Stimulated activated CD8-positive, alpha-beta memory T cell treated with anti-CD3 and anti-CD28 coated beads, Interleukin-2, amount 100 ng/mL, for 48 hours (primary cell): ENCODE measurements at places on chromosomes 16 and 17.

GRCh38 chr16:80055831-80056230, 455.3 kb upstream of the MAF start:
- no peak for DNase-seq

GRCh38 chr17:72916991-72917390, 175.5 kb downstream of the SLC39A11 start:
- DNase-seq: no peak

GRCh38 chr16:31344712-31345111, 10.3 kb upstream of the ITGAX start:
- DNase-seq: no peak

- DNase-seq: no peak
These were observed 9.2 kb upstream of the PRKCB start for GRCh38 chr16:23826528-23827045.

DNA sequence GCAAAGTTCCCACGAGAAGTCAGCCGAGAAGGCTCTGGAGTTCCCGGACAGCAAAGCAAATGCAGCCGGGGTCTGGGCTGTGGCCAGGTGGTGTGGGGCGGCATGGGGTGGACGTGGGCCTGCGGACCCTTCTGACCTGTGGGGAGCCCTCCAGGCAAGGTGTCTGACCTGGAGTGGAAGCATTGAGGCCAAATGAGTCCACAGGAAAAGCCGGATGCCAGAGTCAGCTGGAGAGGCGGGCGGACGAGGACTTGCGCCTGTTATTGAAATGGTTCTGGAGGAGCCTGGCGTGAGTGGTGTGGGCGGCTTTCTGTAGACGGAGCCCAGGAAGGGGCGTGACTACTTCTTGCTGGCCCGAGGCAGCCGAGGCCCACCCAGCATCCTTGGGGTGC, 50.5 kb upstream of the ZNF750 start:
- DNase-seq: no peak

- DNase-seq: peak; percentile 34
These were observed 6.9 kb downstream of the CHD9 start for GRCh38 chr16:53061701-53062159.

GRCh38 chr16:72236866-72237265, 64.9 kb upstream of the PMFBP1 start:
- DNase-seq: no peak

- DNase-seq: no peak
These were observed 7.9 kb upstream of the MT2A start for GRCh38 chr16:56600398-56600999.

GRCh38 chr17:67499685-67500084, 122.6 kb downstream of the PITPNC1 start:
- no peak for DNase-seq

DNA sequence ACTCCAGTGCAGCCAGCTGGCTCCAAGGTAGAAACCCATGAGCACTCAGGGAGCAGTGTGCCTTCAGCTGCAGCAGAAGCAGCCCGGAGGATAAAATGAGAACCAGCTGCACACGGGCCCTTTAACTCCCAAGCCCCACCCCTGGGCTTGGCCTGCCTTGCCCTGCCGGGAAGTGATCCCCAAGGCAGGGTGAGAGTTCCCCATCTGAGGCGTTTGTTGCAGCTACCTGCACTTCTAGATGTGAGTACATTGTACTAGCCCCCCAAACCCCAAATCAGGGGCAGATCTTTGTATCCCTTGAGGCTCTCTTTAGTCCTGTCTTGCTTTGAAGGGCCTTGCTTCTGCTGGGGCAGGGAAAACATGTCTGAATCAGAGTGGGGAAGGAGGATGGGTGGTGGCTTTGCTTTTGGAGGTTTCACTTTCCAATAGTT, at the start of gene MVP:
Gene MVP (plus strand): TSS at position 192 of the 431 bp plus-strand sequence. CDS start 10,088 bp downstream, outside the sequence.
- no peak for DNase-seq

DNA sequence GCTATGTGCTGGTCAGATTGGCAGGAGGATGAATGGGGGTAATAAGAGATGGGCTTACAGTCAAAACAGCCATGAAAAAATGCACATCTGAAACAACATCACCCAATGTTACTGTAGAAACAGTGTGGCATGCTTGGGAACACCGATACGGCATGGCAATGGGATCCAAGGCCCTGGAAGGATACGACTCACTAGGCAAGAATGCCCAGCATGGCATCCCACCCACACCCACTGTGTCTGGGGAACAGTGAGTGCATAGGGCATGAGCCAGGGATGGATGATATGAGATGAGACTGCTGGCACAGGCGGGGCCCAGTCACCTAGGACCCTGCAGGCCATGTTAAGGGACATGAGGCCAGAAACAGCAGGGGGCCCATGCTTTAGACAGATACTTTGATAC, 11.5 kb downstream of the TRIM25 start:
- no peak for DNase-seq

DNA sequence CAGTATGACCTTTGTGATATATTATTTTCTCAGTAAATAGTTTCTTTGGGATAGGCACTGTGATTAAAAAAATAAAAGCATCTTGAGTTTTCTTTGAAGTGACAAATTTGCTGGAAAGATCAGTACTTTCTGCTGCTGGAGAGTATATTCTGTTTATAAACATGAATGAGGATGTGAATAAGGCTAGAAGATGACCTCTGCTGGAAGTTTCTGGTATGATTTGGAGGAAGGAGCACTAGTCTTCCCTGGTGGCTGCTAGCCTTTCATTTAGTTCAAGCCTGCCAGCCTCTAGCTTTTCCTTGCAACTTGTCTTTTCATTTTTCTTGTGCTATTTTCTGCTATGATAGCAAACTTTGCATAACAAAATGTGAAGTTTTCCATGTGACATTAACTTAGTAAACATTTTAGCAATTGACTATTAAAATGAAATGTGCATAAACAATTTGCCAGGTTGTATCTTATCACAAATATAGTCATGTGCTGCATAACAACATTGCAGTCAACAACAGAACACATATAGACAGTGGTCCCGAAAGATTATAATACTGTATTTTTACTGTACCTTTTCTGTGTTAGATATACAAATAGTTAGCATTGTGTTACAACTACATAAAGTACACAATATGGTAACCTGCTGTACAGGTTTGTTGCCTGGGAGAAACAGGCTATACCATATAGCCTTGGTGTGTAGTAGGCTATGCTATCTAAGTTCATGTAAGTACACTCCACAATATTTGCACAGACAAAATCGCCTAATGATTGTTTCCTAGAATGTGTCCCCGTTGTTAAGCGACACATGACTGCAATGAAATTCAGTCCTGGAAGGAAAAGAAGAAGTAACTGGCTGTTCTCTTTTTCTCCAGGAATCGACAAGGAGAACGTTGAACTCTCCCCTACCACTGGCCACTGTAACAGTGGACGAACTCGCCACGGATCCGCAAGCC, 18.1 kb upstream of the RAB11FIP4 start:
- no peak for DNase-seq

DNA sequence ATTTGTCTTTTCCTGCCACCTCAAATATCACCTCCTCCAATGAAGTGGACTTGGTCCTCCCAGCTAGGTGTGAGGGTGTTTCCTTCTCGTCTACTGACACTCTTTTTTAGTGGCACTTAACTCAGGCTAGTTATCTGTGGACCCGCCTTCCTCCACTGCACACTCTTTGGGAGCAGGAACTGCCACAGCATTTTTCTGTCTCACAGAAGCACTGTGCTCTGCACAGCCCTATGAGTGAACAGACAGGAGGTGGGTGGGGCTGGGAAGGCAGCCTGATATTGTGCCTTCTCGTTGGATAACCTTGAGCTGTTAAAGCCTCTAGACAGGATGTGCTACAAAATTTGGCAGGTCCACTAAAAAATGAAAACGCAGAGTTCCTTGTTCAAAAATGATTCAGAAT, 31.9 kb upstream of the HOXB13 start:
- no peak for DNase-seq

- no peak for DNase-seq
These were observed 1.6 kb downstream of the XYLT1 start for GRCh38 chr16:17469011-17469740.

- no peak for DNase-seq
These were observed 63.3 kb downstream of the TMEM235 start for GRCh38 chr17:78294776-78295175.

DNA sequence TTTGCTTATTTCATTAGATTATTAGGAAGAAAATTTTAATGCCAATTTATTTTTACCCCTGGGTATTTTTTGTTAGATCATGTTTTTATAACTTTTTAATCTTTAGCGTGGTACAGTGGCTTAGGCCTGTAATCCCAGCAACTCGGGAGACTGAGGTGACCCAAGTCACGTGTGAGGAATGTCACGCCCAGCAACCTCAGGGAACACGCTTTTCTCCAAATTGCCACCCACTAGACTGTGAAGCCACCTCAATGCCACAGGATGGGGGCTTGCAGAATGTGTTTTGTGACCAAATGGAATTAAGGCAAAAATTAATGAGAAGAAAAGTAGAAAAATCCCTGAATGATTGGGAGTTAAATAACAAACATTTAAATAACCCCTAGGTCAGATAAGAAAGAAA, 141.8 kb downstream of the LAT start:
- DNase-seq: no peak

GRCh38 chr17:7589891-7590691, at the start of gene SOX15:
Gene SOX15 (minus strand): TSS chr17:7590094. CDS start chr17:7589676, 418 bp downstream.
- no peak for DNase-seq

DNA sequence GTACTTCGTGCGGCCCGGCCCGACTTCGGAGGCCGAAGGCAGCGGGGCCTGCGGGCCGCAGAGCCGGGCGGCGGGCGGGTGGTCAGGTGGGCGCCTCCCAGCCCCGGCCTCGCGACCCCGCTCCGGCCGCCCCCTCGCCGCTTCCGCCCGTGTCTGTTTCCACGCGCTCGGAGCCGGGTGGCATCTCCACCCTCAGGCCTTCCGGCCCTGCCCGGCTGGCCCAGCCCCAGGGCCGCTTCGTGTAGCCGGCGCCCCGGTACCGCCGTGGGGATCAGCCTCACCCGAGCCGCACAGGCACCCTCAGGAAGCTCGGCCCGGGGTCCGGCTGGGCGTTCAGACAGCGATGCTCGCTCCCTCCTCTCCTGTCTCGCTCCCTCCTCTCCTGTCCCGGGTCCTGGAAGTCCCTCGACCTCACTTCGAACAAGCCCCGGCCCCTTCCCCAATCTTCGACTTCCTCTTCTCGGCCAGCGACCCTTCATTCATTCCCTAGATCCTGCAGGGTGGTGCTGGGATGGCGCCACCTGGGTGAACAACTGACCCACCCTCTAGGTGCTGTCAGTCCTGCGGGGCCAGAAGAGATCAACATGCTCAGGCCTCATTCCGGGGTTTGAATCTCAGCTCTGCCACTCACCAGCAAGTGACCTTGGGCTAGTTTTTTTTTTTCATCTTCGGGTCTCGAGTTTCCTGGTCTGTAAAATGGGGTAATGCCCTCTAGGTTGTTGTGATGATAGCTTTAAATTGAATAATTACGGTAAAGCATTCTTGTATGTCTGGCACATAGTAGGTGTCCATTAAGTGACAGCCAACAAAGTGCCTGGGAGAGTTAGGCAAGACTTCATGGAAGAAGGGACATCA, 610 bp downstream of the VPS4A start:
- peak; percentile 21 for DNase-seq

- no peak for DNase-seq
These were observed 20.3 kb downstream of the TNS4 start for GRCh38 chr17:40481106-40481505.

DNA sequence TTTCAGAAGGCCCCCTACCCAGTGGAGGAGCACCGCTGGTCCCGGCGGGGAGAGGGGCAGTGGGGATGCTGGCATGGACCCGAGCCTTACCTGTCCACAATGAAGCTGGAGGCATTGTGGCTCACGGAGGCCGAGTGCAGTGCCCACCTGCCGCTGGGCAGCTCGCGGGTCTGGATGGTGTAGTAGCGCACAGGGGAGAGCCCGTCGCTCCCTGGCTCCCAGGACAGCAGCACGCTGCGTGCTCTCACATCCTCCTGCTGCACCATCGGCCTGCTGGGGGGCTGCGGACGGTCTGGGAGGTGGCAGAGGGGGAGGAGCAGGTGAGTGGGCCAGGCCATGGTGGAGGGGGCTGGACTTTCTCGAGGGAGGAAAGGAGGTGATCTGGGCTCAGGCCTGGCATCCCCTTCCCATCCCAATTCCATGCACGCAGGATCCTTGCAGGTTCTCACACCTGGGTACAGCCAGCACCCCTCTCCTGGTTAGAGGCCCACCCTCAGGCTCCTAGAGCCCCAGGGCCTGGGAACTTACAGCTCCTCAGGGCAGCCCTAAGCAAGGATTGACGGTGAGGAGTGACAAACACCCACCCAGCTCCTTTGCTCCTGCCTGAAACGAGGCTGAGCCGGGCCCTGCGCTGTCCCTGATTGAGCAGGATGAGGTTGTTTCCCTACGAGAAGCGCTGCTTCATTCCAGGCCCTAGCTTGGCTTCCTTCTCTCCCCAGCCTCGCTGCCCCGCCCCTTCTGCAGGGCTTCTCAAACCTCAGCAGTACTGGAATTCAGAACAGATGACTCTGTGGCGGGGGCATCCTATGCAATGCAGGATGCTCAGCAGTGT, 76.2 kb upstream of the CDC42EP4 start:
- DNase-seq: no peak

DNA sequence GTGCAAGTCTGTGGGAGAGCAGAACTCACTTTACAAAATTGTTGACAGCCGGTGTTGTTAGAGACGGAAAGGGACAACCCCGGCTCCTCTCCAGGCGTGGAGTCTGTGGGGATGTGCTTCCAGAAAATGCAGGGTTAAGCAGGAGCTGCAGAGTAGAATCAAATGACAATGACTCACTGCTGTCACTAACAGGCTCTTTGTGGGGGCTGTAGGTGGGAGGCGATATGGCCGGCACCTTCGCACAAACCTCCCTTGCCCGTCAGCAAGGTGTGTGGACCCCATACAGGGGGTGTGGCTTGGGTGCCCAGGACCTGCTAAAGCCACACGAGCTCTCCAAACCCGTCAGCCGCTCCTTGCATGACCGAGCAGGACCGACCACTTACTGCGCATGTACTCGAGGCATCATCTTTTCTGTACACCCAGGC, 5.8 kb downstream of the PDK2 start:
- DNase-seq: no peak

DNA sequence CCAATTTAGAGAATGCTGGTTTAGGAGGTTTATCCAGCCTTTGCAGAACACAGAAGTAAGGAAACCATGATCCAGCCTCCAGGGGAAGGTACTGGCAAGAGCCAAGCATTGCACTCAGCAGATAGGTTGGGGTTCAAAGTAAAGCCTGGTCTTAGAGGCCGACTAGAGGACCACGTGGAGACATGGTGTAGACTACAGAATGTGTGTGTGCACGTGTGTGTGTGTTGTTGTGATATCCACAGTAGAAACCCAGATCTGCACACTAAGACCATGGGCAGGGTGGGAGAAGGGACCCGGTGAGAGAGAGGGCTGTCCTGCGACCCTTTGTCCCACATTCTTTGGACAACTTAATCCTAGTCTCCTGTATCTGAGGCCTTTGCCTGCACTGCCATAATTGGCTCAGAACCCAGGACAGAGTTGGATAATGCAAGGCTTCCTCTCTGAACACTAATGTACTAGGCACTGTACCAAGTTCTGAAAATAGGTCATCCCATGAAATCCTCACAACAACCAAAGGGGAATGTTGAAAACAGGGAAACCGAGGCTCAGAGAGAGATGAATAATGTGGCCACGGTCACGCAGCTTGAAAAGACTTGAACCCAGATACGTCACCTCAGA, 325.1 kb upstream of the HSBP1 start:
- DNase-seq: no peak

GRCh38 chr17:82609655-82610054, 38.6 kb downstream of the WDR45B start:
- DNase-seq: no peak
